Effector CD4-positive, alpha-beta T cell (primary cell): ENCODE measurements at places on chromosomes 4 and X.

GRCh38 chrX:29880977-29881376, 334.4 kb upstream of the MAGEB2 start:
- no peak for DNase-seq

DNA sequence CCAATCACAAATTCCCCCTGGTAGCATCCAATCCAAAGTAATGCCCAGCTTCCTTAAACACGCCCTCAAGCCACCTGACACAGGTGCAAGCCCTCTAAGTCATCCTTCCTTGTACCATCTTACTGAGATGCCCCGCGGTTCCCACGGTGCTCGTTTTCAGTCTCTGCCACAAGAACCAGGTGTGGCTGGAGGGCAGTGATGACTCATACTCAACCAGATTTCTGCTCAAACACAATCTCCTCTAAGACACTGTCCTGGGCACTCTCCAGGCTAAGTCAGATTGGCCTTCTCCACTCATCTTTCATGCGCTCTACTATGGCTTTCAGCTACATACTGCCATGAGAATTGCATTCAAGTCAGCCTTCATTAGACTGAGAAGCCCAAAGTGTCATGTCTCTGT, 3.5 kb downstream of the SH3KBP1 start:
- DNase-seq = no peak

DNA sequence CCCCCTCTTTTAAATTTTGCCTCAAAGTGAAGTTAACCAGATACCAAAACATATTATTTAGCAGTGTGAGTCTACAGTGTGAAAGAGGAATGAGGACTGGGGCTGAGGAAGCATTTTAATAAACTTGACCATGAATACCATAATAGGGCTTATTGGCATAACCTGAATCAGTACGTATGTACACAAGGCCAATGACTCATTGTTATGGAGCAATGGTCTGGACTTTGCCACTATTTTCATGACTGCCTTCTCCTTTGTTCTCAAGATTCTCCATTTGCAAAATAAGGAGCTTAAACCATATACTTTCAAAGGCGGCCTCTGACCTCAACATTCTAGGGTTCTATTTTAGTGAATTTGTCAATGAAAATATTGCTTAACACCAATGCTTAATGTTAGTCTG, 102.8 kb upstream of the OR13H1 start:
- DNase-seq = no peak

DNA sequence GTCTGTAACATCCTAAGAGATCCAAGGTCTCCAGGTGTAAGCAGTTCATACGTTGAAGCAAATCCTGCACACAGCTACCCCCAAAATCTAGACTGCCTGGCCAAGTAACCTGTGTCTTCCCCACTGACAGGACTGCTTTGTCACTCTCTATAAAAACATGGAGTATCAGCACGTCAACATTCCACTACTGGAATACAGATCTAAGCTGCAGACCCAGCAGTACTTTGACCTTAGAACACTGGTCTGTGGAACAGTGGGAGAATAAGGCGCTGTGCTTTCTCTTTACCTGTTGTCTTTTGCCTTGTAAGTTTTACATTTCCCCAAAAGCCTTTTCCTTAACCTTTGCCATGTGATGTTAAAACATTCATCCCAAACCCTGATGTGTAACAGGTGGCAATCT, 137.4 kb downstream of the JADE1 start:
- no peak for DNase-seq

GRCh38 chr4:126071346-126072333, 756.9 kb downstream of the FAT4 start:
- DNase-seq = no peak

GRCh38 chr4:142021761-142022160, 385.4 kb downstream of the IL15 start:
- no peak for DNase-seq

DNA sequence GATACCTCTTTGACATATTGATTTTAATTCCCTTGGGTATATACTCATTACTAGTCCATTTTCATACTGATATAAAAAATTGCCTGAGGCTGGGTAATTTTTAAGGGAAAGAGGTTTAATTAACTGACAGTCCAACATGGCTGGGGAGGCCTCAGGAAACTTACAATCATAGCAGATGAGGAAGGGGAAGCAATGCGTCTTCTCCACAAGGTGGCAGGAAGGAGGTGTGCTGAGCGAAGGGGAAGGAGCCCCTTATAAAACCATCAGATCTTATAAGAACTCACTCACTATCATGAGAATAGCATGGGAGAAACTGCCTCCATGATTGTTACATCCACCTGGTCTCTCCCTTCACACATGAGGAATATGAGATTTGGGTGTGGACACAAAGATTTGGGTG, 42.4 kb downstream of the MSX1 start:
- no peak for DNase-seq

- DNase-seq = peak; percentile 86
Measured at GRCh38 chrX:107716816-107717700, 58.5 kb downstream of the TSC22D3 start.

- DNase-seq = no peak
Measured at GRCh38 chr4:130035391-130035790, 939.4 kb downstream of the C4orf33 start.
